ENCODE measurements at places on chromosomes 13 and 19.

DNA sequence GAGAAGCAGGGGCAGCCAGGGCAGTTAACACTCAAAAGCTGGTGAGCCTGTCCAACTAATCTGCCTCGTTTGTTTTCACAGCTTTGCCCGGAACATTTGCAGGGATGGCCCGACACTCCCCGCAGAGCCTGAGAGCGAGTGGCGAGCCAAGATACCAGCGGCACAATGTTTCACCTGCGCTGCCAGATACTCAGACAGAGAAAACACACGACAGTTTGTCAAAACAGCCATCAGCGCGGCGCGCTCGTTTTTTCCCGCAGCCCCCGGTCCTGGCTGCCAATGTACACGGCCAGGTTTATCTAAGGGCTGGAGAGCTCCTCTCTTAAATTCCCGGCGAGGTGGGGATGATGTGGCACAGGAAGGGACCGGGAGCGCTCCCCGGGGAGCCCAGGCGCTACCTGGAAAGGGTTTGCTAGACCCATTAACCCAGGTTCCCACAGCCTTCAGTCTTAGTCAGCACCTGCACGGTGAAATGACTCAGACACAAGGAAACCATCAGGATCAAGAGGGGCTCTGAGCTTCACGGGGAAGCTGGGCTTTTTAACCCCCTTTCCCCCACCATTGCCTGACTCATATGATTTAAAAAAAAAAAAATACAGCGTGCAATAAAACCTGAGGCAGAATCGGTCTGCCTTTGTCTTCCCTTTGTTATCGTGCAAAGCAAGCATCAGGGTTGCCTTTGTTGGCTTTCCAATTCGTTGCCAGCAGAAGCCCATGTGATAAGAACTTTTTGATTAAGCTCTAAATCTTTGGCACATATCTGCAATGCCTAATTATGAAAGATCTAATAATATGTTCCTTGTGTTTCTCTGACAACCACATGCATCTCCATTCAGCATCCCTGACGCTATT, 186.2 kb downstream of the EFNB2 start:
- DNase-seq = no peak

DNA sequence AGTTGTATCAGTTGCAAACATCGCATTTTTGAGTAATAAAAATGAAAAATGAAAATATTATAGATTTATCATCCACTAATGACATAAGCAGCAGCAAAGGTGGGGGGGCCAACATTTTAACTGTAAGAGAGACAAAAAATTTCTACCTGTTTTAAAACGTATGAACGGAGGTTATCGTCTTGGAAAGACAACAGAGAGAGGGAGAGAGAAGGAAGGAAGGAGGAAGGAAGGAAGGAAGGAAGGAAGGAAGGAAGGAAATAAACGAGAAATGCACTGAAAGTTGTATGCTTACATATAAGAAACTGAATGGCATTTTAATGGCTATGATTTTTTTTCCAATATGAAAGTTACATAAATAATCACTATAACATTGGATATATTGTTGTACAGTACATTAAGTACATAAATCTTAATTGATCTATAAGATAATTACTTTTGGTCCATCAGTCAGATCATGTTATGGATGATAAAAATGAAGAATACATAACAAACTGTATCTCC, 862.8 kb upstream of the SLITRK1 start:
- DNase-seq = no peak

- no peak for DNase-seq
Measured at GRCh38 chr13:73715114-73715910, 418.9 kb downstream of the KLF12 start.

GRCh38 chr19:2243274-2244124, 5.6 kb upstream of the AMH start:
- DNase-seq = no peak

DNA sequence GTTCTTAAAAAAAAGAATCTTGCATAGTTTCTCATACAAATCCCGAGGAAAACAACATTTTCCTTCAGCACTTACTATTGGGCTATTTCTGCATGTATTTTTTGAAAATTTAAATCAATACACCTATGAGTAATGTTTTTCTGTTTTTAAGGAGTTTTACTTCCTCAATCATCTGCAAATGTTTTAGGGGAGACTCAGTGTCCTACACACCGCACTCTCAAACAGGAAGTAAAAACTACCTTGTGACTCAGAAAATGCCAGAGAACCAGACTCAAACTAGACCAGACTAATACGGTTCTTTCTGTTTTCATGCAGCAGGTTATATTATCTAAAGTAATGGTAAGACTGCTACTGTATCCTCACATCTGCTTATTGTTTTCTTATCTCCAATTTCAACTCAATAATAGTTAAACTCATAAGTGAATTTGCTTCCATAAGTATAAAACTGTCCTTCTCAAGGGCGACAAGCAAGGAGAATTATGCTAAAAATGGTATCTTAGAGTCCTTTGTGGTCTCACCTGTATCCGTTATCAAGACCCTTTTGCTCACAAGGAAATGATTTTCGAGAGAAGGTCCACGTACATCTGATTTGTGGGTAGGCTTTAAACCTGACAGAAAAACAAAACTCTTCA, 52.5 kb downstream of the FLT3 start:
- DNase-seq = peak; percentile 89

- no peak for DNase-seq
Measured at GRCh38 chr13:106155411-106155810, 380.1 kb downstream of the EFNB2 start.

DNA sequence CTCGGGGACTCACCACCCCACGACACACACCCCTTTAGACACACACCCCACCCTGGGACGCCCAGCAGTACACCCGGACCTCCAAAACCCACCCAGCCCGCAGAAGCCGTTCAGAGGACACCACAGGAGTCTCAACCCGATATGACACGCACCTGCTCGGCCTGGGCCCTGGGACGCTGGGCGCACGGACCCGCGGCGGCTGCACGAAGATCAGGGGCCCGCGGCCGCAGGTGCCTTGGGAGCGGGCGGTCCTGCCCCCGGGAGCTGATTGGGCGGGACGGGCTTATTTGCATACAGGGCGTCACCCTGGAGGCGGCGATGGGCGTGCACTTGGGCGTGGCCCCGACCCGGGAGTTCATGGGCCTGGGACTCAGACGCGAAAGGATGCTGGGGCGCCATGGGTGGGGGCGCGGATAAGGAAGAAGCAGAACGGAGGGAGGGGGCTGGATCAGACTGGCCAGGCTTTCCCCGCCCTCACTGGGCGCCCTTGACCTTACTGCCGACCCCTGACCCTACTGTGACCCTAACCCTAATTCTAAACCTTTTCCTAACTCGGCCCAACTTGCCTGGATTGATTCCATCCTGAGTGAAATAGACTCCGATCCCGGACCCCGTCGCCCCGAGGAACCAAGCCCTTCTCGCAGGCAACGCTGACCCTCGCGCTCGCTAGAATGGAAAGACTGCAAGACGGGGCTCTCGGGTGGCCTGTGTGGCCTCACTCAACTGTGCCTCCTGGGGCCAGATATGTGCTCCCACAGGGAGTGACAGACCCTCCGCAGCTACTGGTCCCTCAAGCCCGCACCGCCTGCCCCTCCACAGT, at the start of gene MEF2B:
MEF2B (minus strand) TSS at position 211 of the 820 bp plus-strand sequence. CDS start 19,528 bp downstream, outside the sequence.
- peak; percentile 85 for DNase-seq

- DNase-seq = no peak
Measured at GRCh38 chr19:900043-900301, 6.7 kb downstream of the RNU6-9 start.

DNA sequence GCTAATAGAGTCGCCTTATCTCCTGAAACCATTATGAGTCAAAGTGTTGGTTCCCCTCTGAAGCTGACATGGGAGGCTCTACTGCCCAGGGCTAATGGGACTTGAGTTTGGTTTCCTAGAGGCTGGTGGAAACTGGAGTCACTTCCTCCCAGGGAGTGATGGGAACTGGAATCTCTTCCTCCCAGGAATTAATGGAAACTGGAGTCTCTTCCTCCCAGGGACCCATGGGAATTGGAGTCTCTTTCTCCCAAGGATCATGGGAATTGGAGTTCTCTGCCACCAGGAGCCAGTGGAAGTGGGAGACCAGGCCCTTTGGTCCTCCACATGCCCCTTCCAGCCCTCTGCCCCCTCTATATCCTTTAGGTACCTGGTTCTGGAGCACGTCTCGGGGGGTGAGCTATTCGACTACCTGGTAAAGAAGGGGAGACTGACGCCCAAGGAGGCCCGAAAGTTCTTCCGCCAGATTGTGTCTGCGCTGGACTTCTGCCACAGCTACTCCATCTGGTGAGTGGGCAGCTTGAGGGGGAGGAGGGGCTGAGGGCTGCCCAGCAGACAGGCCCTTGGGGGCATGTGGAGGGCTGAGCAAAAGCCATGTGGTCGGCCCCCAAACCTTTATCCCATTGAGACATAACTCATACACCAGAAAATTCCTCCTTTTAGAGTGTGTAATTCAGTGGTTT, 5.5 kb downstream of the BRSK1 start:
- DNase-seq = no peak

- no peak for DNase-seq
Measured at GRCh38 chr13:112869202-112870050, 99.6 kb upstream of the MCF2L start.

- DNase-seq = no peak
Measured at GRCh38 chr19:2361246-2362045, 1.4 kb downstream of the TMPRSS9 start.

- DNase-seq = no peak
Measured at GRCh38 chr13:23992781-23993679, 95.7 kb upstream of the C1QTNF9B start.

- DNase-seq = no peak
Measured at GRCh38 chr13:22128441-22129408, 457.9 kb downstream of the FGF9 start.

DNA sequence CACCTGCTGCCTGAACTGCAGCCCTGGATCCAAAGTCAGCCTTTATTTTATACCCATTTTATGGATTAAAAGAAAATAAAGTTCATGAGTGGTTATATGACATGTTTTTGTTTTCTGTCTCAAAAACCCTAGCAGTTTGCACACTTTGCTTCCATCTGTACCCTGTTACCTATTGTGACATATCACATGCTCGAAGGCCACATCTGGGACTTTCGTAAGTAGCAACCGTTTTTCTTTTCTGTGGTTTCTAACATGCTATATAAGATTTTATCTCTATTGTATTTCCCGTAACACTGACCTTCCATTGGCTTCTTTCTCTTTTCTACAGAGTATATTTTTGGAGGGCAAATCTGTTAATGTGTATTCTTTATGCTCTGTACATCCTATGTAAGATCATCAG, 1007.2 kb downstream of the PCDH9 start:
- peak; percentile 82 for DNase-seq

GRCh38 chr19:18481505-18482222, 40.2 kb downstream of the ELL start:
- DNase-seq = no peak

GRCh38 chr13:53522034-53522433, 493.4 kb downstream of the OLFM4 start:
- no peak for DNase-seq

DNA sequence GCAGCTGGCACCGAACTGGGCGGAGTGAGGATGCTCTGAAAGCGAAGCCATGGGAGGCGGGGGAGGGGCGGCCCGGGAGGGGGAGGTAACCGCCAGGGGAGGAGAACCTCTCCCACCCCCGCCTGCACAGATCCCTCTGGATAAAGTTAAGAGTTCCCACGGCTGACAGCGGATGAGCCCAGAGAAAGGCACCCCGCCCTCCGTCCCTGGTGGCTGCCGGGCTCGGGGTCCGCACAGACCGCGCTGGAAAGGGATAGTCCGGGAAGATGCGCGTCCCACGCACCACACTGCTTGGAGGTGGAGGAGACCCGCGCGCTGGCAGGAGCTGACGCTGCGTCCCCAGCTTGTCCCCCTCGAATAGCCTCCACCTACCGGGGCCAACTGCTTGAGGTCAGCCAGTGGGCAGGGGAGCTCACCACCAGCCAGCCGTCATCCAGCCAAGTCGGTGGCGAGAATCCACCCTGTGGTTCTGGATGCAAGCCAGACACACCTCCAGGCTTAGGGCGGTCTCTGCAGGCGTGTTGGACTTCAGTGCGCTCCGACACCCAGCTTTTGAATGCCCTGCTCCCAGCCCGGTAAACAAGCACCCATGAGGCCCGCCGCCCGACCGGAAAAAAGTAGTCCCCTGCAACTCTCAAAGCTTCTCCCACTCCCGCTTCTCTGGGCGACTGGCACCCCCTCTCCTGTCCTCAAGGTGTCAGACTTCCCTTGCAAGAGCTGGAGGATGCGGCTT, at the start of gene TRPC4:
TRPC4 (minus strand) TSS at position 17 of the 733 bp plus-strand sequence. CDS start 86,439 bp downstream, outside the sequence.
- DNase-seq = peak; percentile 5

DNA sequence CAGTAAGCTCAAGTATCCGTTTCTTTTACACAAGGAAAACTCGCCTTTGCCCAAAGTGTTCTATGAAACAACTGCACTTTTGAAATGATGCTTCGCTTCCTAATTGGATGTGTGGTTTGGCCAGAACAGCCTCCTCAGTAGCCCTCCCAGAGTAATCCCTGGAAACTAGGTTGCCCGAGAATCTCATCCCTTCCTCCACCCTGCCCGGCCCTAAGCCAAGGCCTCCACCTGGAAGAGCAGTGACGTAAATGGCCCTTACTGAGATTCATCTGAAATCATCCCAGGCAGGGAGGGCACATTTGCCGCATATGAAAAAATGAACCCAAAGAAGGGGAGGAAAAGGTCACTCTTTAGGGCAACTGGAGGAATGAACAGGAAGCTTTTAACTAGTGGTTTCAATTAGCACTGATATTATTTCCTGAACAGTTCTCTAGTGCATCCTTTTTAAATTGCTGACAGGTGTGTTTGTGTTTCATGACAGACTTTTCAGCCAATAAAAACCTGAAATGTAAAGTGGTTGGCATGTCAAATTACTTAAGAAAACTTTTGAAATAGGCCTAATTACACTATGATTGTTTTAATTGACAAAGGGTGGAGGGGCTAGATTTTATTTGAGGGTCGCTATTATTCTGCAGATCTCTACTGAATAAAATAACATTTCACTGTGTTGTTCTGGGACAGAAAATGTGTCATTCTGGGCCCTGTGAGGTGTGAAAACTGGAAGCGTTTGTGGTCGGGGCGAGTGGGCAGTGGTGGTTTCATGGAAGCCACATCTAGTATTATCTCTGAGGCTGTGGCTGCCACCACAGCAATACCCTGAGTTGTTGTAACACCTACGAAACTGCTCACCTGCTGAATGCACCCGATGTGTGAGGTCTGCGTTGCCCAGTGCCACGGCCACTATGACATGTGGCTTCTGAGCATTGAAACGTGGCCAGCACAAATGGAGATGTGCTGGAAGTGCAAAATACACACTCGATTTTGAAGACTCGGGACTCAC, 112.1 kb downstream of the ZIC5 start:
- no peak for DNase-seq

- no peak for DNase-seq
Measured at GRCh38 chr13:50453188-50453587, 390.3 kb downstream of the DLEU7 start.

GRCh38 chr13:79404361-79404760, 1.7 kb downstream of the RBM26 start:
- DNase-seq = peak; percentile 33

DNA sequence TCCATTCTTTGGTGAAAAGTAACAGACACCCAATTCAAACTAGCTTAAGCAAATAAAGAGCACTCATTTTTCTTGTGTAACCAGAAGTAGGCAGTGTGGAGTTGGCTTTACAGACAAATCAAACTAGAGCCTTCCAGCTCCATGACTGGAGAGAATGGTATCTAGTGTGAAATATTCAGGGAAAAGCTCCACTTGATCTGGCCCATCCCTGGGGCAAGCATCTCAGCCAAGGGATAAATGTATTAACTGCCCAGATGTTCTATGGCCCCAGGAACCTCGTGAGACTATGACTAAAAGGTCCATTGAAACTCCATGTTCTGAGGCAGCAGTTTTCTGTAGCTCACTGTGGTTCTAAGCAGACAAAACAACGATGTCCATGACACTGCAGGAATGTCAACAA, 49.9 kb downstream of the TBC1D4 start:
- no peak for DNase-seq

GRCh38 chr13:59356607-59357006, 807.1 kb downstream of the DIAPH3 start:
- DNase-seq = no peak

- peak; percentile 84 for DNase-seq
Measured at GRCh38 chr19:17394891-17395415, 957 bp upstream of the CCDC194 start.

Data from NB4 (cell line).